ENCODE measurements at places on chromosomes 2 and 18. TPM values are rescaled to one million over a fixed set of nuclear protein-coding genes. Genes with fewer than 3 reads are reported as not detected.

The CHRNA1 gene
- not detected for total RNA-seq

DNA sequence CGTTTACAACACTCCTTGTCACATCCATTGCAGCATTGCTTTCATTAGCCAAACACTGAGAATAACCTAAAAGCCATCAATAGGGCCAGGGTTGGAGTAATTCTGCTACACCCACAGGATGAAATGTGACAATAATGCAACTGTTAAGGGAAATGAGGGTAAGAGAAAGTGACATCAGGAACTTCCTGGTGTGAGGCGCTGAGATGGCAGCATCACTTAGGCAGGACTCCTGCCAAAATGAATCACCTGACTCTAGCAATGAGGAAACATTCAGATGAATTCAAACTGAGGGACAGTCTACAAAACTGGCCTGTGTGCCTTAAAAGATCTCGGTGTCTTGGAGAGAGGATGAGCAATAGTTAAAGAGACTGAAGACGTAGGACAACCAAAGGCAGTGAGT, 115.6 kb upstream of the AGAP1 start:
- H3K27me3 ChIP-seq, result no peaks in the 10 kb centered on the region
- peak; percentile 27 for DNase-seq
- no peaks in the 10 kb centered on the region for H3K36me3 ChIP-seq
- no peaks in the 10 kb centered on the region for H3K4me1 ChIP-seq
- H3K4me3 ChIP-seq, result no peak overlapping the region

- H3K27me3 ChIP-seq, result no peaks in the 10 kb centered on the region
- peak; percentile 61 for DNase-seq
- no peaks in the 10 kb centered on the region for H3K4me1 ChIP-seq
- no peak overlapping the region for H3K27ac ChIP-seq
- H3K36me3 ChIP-seq, result peaks cover 4% of the 10 kb centered on the region
- H3K4me3 ChIP-seq, result no peak overlapping the region
These were observed 34.4 kb downstream of the ACYP2 start for GRCh38 chr2:54149638-54150441.

- H3K4me1 ChIP-seq, result no peaks in the 10 kb centered on the region
- peaks cover 5% of the 10 kb centered on the region for H3K36me3 ChIP-seq
- H3K27me3 ChIP-seq, result no peaks in the 10 kb centered on the region
- no peak overlapping the region for H3K4me3 ChIP-seq
- no peak for DNase-seq
These were observed 20.6 kb downstream of the TRIB2 start for GRCh38 chr2:12737297-12737696.

DNA sequence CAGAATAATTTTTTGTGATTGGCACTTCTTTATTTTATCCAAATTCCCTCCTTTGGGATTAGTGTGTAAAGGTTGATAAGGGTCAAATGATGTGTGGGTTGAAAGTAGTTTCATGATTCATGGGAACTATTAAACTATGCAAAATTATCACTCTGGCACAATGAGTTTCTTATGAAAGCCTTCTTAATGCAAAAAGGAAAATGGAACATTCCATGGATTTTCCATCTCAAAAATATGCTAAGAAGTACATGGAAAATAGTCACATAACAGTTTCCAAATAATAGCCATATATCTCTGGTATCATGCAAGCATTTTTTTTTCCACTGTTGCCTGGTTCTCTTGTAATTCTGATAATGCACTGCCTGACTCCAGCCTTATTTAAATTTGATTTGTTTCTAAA, 639.7 kb downstream of the NR4A2 start:
- no peaks in the 10 kb centered on the region for H3K36me3 ChIP-seq
- no peak overlapping the region for H3K4me3 ChIP-seq
- no peak for DNase-seq
- H3K27ac ChIP-seq, result no peak overlapping the region
- H3K4me1 ChIP-seq, result no peaks in the 10 kb centered on the region
